ENCODE measurements at places on chromosomes 3 and 15.

DNA sequence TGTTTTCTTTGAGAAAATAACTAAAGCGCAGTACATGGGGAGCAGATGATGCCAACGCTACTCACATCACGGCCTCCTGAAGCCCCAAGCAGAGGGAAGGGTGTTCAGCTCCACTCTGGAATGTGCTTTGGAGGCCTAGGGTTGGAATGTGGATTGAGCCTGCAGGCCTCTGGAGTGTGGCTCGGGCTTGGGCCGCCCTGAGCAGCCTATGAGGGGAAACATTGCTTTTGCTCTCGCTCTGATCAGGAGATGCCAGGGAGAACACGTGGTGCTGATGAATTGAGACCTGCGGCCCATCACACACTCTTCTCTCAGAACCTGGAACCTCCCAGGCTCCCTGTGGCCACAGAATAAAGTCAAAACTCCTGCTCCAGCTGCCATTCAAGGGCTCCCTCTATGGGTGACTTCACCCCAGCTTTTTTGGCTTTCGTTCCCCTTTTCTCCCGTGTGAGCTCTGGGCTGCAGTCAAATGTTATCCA is 23.3 kb downstream of the CCDC13 start:
- no peak for DNase-seq

DNA sequence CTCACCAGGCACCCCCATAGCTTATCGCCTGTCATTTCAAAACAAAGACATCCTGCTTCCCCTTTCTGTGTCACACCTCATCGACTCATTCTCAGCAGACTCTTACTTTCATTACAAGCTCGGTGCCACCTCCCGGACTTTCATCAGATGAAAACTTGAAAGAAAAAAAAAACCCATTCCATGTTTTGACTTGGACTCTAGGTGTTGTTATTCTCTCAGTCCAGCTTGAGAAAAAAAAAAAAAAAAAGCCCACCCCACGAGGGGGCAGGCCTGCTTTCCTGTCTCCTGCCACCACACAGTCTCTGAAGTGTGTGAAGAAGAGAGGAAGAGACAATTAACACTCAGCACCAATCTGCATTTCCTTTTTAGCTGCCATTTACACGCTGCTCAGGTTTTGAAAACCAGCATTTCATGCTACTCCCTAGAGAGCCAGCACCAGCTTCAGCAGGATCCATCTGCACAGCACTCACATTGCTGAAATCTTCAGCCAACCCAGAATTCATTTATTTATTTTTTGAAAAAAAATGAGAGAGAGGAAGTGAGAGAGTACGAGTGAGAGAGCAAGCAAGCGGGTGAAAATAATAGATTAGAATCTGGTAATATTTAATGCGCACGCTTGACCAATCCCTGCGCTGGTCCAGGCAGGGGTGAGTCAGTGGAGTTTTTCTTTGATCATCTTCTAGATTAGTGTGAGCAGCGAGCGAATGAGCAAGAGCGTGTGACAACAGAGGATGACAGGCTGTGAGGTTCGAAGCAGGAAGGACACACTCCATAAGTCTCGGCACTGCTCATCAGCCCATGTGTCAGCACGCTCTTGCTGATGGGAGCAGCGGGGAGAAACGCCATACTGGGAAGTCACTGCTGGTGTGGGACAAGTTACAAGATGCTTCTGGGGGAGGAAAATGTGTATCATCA is 23.5 kb downstream of the ZNF80 start:
- peak; percentile 13 for DNase-seq

DNA sequence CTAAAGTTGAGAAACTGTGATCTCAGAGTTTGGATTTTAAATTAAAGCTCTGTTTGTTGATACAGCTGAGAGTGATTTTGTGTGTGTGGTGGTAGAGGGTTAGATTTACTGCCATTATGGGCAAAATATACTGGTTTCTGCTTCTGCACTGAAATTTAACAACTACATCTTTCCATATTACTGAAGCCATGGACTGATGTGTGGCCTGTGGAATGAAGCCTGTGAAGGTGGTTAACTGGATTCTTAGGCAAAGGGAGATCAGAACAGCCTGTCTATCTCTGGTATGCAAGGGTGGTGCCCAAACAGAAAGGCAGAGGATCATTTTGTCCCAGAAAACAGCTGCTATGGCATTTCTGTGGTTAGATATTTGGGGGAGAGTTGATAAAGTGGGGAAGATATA is 297.3 kb upstream of the THBS1 start:
- no peak for DNase-seq

GRCh38 chr3:65846936-65847335 is 191.8 kb downstream of the MAGI1 start:
- no peak for DNase-seq

DNA sequence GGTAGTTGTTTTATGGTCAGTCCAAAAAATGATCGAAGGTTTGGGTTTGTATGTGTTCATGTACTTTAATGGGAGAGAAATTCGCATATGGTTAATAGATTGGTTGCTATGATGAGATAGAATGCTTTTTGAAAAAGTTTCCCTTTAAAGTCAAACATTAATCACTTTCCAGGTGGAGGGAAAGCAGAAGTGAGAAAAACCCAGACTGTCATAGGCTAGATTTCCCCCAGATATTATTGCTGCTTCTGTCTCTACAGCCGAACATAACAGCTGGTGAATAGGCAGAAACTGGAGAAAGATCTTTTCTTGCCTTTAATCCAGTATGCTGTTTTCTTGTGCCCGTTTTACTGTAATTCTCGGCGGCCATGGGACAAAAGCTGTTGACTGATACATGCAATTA is 287.6 kb downstream of the SOX2 start:
- DNase-seq, result no peak

DNA sequence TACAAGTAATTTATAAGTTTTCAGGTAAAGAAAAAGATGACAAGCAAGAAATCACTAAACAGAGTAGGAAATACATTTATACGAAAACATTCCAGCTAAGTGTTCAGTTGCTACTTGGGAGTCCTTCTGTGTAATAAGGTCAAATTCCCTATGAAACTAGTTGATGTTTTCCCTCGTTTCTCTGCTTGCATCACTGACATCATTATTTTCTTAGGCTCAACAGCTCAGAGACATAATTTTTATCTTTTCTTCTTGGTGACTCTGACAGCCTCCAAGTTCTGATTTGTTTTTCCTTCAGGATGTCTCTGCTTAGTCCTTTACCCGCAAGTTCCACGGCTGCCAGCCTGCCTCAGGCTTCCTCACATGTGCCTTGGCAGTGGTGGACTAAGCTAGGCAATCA is 173.6 kb downstream of the P3H2 start:
- no peak for DNase-seq

DNA sequence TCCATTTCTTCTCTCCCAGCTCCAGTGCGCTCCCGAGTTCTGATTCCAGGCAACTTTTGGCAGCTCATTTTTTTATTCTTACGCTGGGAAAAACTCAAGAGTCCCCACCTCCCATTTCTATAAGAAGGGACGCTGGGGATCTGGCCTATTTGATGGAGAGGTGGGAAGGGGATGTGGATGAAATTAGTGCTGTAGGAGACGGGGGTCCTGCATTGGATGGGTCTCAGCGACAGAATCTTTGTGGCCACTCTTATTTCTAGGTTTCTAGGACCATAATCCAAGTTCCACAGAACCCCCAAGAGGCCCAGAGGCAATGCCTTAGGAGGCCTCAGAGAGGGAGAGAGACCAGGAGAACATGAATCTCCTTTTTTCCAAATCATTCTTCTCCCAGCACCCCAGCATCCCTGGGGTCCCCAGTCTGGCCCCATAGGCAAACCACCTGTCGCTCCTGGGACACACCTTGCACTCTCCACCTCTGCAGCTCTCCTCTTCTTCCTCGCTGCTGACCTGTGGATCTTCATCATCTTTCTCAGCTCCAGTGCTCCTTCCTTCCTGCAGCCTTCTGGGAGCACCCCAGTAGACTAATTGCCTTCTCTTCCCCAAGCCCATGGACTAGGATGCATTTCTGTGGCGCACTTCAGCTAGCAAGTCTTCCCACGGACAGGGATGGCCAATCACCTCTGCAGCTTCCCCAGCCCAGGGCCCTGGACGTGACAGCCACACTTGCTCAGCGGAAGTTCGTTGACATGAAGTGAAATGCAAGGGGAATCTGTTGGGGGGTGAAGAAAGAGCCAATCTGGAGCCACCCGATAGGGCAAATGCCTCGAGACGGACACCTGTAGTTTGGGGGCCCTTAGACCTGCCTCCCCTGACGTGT is 100.1 kb upstream of the ALDH1A3 start:
- DNase-seq, result no peak

- DNase-seq, result no peak
These were observed 137.9 kb upstream of the LRIG1 start for GRCh38 chr3:66638717-66639116.

- DNase-seq, result no peak
These were observed 30.7 kb downstream of the ATP13A5 start for GRCh38 chr3:193347521-193348501.

DNA sequence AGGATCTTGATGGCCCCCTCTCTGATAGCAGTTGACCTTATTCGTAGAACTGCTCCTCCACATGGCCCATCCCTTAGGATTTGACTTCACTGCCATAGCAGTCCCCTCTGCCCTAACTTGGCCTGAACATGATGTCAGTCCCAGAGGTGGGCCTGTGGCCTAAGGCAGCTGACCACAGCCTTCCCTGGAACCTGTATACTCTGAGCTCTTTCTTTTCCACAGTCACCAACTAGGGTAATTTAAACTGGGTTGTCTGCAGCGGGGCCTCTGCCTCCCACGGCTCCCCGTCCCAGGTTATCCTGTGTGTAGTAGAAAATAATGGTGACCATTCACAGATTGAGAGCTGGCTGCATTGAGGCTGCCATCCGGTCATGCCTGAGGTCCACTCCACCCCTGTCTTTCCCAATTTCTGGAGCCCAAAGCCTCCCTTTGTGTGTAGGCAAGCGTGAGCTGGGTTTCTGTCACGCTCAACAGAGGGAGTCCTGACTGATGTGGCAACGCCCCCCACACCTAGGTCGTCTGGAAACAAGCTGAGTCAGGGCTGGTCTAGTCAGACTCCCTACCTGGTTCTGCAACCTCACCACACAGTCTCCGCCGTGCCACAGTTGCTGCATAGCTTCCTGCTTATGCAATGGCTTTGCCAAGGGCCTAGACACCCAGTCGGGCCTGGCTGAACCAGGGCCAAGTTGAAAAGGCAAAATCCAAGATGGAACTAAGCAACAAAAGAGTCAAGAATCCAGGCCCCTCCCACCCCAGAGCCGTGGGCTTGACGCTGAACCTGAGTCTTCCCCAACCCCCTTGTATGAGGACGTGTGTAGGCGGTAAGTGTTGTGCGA is 284.5 kb downstream of the XXYLT1 start:
- no peak for DNase-seq

GRCh38 chr15:40097096-40097967 is 11.3 kb downstream of the BMF start:
- DNase-seq, result no peak

Data from fibroblast of skin of left biceps (primary cell).